Stimulated activated CD8-positive, alpha-beta memory T cell treated with anti-CD3 and anti-CD28 coated beads, Interleukin-4, amount 100 ng/mL, for 4 hours (primary cell): ENCODE measurements at places on chromosomes 4 and X.

DNA sequence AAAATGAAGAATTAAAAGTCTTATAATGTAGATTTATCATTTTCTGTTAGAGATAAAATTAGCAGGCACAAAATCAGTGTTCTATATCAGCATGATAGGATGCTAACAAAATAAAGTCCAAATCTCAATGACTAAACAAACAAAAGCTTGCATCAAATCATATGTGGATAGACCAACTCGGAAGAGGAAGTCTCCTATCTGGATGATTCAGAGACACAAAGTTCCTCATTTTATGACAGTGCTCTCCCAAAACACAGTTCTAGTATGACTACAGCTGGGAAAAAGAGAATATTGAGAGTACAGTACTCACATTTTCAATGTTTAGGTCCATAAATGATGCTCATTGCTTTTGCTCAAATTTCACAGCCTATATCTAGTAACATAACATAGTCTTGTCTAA lies 376.1 kb upstream of the CTSO start:
- DNase-seq, result no peak

DNA sequence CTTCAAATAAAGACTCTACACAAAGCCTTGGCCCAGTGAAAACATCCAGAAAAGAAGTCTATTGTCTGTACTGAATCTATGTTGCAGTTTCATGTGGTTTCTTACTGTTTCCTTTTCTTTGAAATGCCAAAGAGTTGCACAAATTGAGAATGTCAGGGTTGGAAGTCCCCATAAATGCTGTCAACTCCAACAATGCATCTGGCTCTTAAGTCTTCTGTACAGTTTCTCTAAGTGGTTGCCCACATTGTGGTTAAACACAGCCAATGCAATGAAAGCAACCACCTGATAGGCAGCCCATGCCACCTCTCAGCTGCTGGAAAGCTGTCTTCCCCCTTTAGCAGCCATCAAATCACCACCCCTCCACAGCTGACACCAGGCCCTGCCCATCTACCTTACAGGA lies 67.2 kb upstream of the C1GALT1C1 start:
- DNase-seq, result no peak

GRCh38 chrX:154350429-154351182 lies 23.8 kb downstream of the FLNA start:
- DNase-seq, result no peak

GRCh38 chrX:28609003-28609402 lies 21.8 kb downstream of the IL1RAPL1 start:
- DNase-seq, result no peak

GRCh38 chrX:30895370-30895769 lies 6.3 kb upstream of the TAB3 start:
- no peak for DNase-seq

DNA sequence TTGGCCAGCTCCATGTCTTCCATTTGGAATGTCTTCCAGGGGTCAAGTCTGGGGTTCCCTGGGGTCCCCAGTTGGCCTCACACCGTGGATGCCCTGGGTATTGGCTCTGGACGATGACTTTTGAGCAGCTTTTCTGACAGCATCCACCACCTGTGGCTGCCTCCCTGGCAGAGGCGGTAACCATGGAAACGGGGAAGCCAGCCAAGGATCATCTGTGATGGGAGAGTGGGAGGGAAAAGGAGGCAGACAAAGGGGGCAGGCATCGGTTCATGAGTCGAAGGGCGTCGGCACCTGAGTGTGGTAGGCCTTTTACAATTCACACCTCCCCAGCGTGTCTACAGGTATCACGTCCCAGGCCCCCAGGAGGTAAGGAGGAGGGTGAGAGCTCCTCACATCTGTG lies 152.2 kb downstream of the ASMT start:
- no peak for DNase-seq

DNA sequence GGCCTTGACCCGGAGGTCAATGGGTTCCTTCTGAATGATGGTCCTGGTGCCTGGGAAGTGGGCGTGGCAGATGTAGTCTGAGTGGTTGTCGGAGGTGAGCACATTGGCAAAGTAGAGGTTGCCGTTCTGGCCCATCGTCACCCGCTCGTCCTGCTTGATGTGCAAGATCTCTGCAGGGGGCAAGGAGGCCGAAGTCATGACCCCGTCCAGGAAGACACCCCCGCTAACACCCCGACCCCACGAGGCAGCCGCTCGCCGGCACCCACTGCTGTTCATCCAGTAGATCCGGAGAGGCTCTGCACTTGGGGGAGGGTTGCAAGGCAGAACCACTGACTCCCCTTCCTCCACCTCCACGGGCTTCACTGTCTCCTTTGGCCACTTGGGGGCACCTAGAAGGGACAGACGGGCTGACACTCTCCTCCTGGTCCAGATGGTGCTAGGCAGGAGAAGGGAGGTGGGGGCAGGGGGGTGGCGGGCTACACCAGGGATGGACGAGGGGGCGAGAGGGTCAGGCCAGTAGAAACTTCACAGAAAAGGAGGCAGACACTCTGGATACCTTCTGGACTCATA lies 15.1 kb downstream of the L1CAM start:
- no peak for DNase-seq

DNA sequence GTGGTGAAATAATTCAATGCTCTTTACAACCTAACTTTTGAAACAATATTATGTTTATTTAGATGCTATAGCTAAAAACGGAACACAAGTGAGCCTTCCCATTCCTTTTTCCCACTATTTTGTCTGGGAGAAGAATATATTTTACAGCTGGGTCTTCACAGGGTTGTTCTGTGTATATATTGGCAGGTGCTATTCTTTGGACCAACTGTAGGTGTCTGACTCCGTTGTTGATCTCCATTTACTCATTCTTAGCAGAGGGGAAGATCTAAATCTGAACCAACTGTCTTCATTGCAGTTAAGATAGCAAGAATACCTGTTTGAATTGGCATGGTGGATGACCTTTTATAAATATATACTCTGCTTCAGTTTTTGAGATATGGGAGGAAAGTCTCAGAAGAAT lies 257.4 kb downstream of the CFAP299 start:
- no peak for DNase-seq

DNA sequence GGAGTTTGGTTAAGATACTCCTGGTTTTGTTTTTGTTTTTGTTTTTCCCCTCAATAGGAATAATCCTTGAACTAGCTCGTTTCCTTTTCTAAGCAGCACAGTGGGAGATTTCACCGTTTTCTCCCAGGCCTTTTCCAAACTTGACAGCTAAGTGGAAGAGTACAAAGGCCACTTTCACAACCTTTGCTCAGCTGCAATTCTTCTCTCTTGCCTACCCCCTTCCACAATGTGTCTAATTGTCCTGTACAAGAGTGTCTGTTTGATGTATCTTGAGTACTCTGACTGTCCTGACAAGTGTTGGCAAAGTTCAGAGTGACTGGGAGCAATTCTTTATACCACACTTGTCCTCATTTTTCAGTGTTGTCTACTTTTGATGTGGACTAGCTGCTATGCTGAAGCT lies 674.3 kb upstream of the AMOT start:
- no peak for DNase-seq

- DNase-seq, result no peak
These were observed 37.7 kb upstream of the SLC16A2 start for GRCh38 chrX:74383611-74384010.

GRCh38 chrX:72121383-72121782 lies 10.3 kb downstream of the RTL5 start:
- DNase-seq, result no peak

DNA sequence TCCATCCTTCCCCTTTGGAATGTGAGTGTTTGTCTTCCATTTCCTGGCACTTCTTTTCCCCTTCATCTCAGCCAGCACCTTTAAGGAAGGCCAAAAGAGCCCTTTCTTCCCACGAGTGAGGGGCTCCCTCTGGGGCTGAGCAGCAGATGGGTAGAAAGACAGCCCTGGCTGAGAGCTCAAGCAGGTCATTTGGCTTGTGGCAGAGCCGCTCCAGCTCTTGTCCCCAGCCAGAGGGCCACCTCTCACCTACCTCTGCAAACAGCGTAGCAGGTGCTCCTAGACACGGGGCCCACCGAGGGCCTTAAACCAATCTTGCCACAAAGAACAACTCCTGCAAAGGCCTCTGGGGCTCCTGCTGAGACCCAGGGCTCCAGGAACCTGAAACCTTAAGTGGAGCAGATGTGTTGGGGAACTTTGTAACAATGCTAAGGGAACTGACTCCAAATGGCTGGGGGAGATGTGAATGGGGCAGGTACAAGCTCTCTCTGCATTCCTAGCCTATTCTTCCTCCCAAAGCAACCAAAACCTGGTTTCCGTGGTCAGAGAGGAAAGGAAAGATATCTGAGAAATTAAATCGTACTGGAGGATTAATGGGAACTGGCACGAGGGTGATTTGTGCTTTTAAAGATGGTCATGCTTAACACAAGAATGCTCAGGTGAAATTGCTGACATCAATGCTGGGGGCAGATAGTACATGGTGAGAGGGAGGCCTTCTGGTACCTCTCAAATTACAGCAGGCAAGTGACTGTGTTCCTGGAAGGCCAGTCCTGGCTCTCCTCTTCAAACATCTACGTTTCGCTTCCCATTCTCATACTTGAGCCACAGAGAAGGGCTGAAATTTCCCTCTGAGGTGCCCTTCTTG lies 27.0 kb downstream of the TFDP3 start:
- no peak for DNase-seq

DNA sequence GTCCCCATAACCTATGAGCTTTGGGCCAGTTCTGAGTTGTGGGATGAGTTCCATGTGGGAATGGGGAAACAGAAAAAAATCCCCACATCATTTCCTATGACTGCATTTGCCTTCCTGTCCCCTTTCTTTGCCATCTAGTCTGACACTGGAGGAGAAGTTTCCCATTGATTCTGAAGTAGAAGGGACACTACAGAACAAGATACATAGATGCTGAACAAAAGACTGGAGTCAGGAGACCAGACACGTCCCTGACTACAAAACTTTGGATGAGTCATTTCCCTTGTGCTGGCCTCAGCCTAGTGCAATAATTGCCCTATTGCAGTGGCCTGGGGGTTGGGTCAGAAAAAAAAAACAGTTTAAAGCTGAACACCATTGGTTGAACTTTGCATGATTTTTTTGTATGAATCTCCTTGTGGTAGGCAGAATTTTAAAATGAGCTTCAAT lies 22.1 kb downstream of the BEX3 start:
- DNase-seq, result no peak

- no peak for DNase-seq
These were observed 80.8 kb downstream of the ANKRD50 start for GRCh38 chr4:124631760-124632159.

DNA sequence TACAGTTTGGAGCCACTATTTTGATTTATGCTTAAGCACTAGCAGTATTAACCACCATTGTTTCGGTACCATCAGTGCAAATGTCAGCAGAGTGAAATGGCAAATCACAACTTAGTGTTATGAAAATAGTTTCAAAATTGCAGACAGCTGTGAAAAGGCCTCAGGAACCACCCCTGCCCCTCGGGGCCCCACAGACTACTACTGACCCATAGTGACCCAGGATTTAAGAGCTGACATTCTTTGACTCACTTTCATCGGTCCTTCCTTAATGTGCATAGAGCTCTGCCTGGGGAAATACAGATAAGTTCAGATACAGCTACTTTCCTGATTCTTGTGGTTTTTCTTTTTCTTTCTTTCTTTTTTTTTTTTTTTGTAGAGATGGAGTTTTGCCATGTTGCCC lies 3.3 kb upstream of the BBS7 start:
- no peak for DNase-seq

DNA sequence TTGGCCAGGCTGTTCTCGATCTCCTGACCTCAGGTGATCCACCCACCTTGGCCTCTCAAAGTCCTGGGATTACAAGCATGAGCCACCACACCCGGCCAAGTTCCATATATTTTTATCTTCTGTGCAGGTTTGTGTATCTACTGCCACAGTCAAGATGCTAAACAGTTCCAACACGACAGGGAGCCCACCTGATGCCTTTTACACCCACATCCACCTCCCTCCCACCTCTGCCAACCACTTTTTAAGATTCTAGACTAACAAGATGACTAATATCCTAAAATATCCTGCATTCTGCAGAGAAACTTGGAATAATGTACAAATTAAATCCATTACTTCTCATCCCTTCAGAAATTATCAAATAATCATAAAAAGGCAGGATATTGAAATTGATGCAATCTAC lies 19.3 kb upstream of the RPL34 start:
- no peak for DNase-seq

DNA sequence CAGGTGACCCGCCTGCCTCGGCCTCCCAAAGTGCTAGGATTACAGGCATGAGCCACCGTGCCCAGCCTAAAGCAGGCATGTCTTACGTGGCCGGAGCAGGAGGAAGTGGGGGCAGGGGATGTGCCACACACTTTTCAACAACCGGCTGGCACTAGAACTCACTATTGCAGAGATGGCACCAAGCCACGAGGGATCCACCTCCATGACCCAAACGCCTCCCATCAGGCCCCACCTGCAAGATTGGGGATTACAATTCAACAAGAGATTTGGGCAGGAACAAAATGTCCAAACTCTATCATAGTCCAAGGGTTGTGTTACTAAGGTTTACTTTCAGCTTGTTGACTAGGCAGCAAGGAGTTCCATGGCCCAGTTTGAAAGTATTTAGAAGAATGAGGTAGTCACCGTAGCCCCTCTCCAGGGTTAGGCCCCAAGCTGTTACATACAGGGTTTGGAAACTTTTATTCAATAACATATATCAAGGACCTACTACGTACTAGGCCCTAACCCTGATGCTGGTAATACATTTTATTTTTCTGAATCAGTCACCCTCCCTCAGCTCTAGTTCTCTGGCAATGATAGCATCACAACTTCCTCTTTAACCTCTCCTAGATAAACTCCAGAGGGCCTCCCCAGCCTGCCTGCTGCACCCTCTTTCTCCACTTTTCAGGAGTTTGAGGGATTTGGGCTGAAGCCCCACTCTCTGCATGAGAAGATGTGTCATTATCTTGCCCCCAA lies 18.0 kb upstream of the TBC1D14 start:
- no peak for DNase-seq

DNA sequence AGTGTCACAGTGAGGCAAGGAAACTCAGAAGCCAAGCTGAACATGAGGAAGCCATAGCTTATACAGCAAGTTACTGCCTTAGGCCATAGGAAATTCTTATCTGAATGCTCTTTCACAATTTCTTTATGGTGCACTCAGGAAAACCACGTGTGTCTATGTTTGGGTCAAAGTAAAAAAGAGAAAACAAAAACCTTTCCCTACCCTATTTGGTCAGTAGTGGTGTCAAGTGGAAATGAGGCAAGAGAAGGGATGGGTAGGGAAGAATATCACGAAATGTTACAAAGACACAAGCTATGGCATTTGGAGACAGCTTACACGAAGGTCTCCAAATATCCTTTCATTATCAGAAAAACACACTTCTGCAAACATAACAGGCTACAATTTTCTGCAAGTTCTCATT lies 83.4 kb upstream of the INPP4B start:
- no peak for DNase-seq

GRCh38 chrX:139831675-139832456 lies 101.0 kb downstream of the ATP11C start:
- DNase-seq, result no peak

DNA sequence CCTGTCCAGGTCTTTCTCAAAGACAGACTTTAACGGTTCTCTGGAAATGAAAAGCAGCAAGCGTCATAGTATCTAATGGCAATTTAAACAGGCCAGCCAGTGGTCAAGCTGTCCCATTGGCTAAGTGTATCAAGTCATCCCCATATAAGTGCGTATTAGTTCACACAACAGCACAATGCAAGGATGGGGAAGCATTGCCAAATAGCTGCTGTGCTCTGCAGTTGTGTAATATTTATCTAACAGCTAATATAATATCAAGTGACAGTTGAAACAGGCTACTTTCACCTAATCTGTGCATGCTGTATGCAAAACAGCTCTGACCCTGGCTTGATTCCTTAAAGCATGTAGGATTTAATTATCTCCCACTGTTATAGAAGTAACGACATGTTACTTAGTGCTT lies 134.8 kb upstream of the PPARGC1A start:
- DNase-seq, result no peak
